Bronchial epithelial cell (primary cell): ENCODE measurements at places on chromosomes 16 and 17.

GRCh38 chr16:88971371-88972097 is 5.5 kb downstream of the CBFA2T3 start:
- no peak for DNase-seq

- DNase-seq = peak; percentile 74
Observed at GRCh38 chr17:81119223-81120148, 45.8 kb upstream of the PVALEF start.

GRCh38 chr17:77901481-77901880 is 57.0 kb upstream of the TNRC6C start:
- DNase-seq = no peak

DNA sequence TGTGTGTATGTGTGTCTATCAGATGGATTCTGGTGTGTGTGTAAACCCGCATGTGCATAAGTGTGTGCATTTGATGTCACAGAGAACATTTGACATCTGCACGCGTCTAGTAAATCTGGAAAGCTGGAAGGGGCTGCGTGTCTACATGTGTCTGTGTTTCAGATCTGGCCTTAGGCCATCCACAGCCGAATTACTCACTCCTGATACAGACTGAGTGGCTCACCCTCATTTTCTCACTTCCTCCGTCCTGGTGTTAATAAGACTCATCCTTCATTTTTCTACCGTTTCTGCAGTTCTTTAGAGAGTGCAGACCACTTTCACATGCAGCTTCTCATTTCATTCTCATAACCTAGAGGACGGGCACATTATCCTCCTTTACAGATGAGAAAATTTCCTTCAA is 491.6 kb downstream of the CDH13 start:
- no peak for DNase-seq
